ENCODE measurements at places on chromosomes 16 and 17.

GRCh38 chr17:16304830-16305229, 48.4 kb downstream of the CENPV start:
- DNase-seq = no peak

DNA sequence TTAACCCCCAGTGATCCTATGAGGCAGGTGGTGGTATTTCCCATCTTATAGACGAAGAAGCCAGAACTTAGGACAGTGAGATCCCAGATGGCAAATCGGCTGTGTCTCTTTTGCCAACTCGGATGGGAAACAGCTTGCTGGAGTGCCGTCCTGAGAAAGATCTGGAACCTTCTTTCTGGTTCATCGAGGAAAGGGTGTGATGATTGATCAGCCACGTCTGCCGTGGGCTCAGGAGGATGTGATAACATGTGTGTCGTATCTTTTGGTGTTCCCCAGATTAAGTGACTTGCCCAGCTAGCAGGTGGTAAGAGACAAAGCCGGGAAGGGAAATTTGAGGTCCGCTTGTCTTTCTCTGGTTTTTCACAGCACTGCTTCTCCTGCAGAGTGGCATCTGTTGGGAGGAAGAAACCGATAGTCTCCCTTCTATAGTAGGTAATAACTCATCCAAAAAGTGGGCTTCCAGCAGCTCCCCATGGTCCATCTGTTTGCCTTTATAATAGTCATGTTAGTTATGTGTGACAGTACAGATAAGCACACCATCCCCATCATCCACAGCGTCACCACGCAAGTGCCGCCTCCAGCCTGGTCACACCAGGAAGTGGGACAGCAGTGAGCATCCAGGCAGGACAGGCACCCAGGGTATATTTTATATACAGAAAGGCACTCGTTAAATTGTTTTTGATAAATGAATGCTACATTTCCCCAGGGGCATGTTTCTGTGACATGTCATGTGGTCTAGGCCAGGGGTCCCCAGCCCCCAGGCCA, 175.5 kb downstream of the KATNIP start:
- no peak for DNase-seq

DNA sequence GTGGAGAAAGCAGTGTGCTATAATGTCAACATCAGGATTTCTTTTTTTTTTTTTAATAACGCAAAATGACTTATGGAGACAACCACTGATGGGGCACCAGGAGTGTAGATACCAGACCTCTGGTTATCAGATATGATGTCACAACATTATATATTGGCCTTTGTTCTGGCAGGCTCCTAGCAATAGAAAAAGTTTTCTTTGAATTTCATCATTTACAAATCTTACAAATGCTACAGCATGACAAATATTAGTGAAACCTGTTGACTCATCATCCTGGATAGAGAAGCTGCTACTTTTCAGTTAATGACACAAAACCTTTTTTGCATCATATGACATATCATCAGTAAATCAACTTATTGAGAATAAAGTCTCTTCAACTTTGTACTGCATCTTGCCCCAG, 6.1 kb downstream of the THUMPD1 start:
- DNase-seq = no peak

GRCh38 chr17:30599428-30600059, 122.3 kb downstream of the GOSR1 start:
- DNase-seq = no peak

DNA sequence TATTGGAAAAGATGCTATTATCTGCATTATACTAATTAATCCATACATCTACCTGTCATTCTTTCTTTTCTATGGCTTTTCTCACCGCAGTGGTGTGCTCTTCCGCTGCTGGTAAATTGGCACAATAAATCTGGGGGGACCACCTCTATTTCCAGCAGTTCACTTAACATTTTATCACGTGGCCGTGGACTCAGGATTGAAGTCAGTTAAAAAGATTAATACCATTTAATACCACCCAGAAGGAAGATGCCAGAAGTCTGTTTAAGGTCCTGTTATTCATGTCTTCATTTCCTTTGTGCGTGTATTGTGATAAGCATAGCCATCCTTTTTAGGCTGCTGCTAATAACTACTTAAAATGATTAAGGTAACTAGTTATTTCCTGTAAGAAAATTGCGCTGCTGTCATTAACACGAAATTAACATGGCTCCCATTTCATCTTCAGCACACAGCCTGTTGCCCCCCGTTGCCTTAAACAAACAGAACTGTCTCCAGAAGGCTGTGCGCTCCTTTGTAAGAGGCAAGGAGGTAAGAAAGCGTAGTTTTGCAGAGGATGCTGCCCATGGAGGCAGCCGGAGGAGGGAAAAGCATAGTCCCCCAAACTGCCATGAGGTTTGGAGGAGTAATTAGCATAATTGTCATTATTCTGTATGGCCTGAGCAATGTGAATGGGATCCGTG, 414.4 kb downstream of the UTP18 start:
- DNase-seq = no peak

DNA sequence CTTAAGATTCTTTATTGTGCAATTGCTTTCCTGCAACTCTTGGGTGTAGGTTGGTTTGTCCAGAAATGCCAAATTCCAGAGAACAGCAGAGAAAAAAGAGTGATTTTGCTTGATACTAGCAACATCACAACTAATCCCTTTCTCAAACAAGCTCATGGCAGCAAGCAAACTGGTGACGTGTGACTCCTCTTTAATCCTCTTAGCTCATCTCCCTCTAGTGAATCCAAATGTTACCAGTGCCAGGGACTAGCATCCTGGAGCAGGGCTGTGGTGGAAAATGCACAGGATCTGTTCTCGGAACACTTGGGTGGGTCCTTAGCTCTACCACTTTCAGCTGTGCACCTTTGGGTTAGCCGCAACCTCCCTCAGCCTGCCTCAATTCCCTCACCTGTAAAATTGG, 204.0 kb upstream of the CCL2 start:
- DNase-seq = no peak

DNA sequence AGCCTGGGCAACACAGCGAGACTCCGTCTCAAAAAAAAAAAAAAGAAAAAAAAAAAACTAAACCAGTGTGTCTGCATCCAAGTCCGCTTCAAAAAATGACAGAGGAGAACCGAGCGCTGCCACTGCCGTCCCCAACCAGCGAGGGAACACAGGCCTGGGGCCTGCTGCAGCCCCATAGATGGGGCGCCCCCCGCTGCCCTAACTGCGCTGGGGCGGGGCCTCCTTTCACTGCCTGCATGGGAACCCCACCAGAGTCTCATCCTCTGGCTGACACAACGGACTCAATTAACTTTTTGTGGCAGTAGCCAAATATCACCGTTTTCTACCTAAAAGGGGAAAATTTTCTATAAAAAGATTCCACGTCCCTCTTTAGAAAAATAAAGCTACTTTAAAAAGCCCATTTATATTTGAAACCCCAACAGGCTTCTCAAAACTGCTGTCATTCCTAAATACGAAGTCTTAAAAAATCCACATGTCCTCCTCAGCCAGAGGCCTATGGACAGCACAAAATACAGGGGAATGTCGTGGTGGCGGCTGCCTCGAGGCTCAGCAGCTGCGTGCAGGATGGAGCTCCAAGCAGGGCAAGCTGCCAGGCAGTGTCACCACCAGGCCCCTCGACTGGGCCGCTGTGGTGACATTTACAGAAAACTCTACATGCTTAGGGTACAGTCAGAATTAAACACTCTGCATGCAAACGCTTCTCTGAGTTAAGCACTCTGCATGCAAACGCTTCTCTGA, 30.3 kb downstream of the KLHDC4 start:
- DNase-seq = no peak

DNA sequence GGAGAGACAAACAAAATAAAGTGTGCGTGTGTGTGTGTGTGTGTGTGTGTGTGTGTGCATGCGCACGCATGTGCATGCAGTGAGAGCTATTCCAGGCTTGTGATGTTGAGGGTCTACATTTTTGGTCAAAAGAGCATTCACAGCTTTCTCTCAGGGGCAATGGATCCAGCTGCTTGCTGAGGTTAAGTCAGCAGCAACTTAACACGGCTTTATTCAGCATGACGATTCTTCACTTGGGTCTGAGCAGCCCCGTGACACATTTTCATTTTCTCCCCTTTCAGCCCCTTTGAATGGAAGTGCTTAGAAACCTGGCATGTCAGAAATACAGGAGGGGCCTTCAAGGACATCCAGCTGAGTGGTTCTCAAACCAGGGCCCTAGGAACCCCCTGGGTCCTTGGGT, 66.4 kb upstream of the MED9 start:
- no peak for DNase-seq

GRCh38 chr17:8847891-8848290, 19.6 kb downstream of the PIK3R6 start:
- no peak for DNase-seq

DNA sequence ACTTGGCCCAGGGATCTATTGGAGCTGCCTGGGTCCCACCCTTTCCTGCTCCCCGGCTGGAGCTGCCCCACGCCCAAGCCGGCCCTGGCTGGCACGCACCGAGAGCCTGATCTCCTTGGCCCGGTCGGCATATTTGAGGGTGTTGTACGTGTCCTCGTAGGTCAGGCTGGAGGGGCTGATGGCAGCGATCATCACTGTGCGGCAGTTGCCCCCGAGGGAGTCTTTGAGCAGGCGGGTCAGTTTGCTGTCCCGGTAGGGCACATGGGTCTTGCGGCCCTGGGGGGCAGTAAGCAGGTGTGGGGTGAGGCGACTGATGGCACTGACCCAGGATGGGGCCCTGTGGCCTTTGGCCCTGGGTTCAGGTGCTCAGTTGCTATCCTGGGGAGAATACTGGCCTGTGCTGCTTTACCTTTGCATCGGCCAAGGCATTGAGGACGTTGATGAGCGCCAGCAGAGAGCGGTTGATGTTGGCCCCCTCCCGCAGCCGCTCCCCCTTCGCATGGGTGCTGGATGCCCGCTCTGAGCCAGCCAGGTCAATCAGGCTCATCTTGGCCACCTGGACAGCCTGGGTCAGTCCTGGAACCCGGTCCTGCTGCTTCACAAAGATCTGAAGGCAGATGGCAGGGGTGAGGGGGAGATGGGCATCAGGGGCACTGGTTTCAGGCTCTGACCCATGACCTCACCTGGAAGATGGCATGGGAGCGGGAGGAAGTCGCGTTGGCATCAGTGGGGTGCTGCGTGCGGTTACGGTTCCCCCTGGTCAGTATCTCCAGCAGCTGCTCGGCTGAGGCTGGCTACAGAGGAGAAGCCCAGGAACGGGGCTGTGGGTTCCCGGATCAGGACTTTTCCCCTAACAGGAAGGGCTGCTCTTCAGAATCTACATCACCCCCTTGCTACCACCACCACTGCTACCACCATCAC, 13.5 kb downstream of the KIF18B start:
- DNase-seq = no peak

DNA sequence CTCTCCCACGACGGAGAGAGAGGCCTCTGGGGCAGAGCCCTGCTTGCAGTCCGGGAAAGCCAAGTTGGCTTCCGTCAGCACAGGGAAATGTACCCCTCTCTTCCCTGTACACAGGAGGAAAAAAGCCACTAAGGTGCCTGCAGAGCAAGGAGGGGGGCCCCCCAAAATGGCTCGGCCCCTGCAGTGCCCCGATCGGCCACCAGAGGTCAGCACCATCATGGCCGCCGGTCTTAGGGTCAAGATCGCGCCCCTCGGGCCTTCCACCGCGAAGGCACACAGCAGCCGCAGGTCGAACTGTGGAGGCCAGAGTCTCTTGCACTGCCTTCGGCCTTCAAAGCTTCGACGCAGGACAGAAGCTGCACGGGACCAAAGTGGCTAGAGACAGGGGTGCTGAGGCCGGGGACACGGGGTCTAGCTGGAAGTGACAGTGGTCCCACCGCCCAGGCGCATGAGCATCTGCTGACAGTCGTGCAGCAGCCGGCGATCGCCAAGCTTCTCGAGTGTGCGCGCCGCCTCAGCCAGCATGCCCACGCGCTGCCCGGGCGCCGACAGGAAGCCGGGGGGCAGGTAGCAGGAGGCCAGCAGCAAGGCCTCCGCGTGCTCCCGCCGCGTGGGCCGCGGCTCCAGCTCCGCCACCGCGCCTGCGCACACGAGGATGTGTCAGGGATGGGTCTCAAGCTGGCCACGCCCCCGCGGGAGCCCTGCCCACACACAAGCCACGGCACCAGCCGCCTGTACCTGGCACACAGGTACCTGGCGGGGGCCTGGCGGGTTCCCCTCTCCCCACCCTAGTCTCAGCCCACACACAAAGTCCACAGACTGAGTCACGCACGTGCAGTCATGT, 24.4 kb downstream of the SREBF1 start:
- no peak for DNase-seq

- DNase-seq = no peak
These were observed 57.2 kb upstream of the ZC3H18 start for GRCh38 chr16:88512728-88513696.

GRCh38 chr17:17108451-17109049, 66.3 kb downstream of the MPRIP start:
- DNase-seq = no peak

GRCh38 chr17:64187093-64187895, 57.4 kb upstream of the ERN1 start:
- no peak for DNase-seq

DNA sequence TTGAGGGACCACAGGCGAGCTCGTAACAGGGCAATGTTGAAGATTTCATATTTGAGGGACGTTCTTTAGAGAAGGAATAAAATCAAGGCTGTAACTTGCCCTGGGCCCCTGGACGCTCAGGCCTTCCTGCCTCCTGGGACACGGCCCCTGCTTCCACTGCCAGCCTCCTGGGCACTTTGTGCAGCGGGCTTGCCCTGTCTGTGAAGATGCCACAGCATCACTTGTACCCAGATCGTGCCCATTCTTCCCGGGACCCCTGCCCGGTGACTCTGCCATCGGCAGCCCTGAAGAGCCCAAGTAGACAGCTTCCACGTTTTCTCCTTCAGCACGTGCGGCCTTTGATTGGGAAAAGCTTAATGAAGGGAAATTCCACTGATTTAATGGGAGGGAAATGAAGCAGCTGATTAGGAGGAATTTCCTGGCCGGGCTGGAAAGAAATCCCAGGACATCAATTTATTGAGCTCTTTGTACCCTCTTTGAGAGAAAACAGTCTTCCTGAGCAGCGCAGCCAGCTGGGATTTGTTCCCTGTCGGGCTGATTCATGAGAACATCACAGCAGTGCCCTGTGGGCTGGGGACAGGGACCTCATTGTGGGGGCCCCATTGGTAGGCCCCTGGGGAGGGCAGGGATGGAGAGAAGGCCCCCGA, 71.5 kb downstream of the CRISPLD2 start:
- DNase-seq = no peak

GRCh38 chr16:70483426-70483825, 29.0 kb downstream of the FCSK start:
- no peak for DNase-seq

DNA sequence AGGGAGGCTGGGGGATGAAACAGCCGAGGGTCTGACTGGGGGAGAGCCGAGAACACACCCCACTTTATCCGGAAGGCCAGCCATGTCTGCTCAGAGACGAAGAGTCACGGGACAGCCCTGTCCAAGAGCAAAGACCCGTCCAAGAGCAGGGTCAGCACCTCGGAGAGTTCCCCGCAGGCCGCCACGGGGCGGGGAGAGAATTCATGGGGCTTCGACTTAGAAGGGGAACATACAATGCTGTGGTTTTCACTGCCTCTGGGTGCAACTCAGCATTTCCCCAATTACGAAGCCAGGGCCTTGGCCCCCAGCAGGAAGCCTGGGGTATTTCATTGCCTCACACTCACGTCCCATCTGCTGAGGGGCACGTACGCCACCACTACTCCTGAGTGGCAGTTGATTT, 59.3 kb downstream of the JPH3 start:
- DNase-seq = no peak
